ENCODE measurements at places on chromosomes 1 and 21.
A peak's percentile ranks its signal among the peaks of the same experiment; 100 is the strongest.

DNA sequence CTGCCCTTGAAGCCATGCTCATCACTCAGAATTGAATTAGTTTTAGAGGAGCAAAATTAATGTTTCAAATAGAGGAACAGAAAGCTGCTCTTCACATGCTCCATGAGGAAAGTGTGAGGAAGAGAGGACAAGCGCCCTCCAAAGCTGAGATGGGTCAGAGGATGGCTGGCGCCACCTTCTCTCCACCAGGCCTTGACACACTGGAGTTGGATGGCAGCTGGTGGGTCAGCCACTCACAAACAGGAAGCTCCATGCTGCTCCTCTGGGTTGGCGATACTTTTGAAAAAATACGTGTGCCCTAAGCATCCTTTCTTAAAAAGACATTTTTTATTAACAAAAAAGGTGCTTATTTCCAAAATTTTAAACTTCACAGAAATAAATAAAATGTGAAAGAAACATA lies 3.1 kb upstream of the CD2 start:
- no peak for DNase-seq

GRCh38 chr1:19621274-19621950 lies 22.7 kb upstream of the NBL1 start:
- DNase-seq: no peak

- DNase-seq: no peak
These were observed 141.7 kb upstream of the EDN2 start for GRCh38 chr1:41626146-41626545.

- no peak for DNase-seq
These were observed 15.9 kb downstream of the LRRC8B start for GRCh38 chr1:89540406-89540970.

DNA sequence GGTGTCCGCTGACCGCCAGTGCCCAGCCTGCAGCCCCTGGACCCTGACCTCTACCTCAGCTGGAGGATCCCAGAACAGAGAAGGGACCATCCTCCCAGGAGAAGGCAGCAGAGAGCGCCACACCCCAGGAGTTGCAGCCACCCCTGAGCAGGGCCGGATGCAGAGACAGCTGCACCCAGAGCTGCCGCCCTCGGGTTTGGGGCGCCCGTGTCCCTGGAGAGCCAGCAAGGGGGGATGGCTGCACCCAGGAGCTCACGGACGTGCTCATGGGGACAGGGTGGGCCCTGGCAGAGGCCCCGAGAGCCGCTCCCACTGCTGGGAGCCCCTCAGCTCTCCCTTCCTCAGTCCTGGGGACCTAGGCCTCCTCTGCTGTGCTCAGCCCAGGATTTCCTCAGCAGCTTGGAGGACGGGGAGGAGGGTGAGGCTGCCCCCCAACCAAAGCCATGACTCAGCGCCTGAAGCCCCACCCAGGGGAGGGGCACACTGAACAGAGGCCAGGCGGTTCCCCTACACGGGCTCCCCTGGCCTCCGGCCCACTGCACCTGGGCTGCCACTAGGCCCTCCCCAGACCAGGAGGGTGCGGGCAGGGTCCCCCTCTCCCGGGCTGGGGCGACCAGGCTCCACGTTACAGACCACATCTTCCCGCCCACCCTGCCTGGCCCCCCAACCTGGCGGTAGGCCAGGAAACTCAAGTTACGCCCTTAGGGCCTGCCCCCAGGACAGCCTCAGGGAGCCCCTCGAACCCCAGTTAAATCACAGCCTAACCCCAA lies 2.2 kb downstream of the ACAP3 start:
- DNase-seq: peak; percentile 70

GRCh38 chr1:201933840-201934430 lies 12.4 kb downstream of the LMOD1 start:
- no peak for DNase-seq

DNA sequence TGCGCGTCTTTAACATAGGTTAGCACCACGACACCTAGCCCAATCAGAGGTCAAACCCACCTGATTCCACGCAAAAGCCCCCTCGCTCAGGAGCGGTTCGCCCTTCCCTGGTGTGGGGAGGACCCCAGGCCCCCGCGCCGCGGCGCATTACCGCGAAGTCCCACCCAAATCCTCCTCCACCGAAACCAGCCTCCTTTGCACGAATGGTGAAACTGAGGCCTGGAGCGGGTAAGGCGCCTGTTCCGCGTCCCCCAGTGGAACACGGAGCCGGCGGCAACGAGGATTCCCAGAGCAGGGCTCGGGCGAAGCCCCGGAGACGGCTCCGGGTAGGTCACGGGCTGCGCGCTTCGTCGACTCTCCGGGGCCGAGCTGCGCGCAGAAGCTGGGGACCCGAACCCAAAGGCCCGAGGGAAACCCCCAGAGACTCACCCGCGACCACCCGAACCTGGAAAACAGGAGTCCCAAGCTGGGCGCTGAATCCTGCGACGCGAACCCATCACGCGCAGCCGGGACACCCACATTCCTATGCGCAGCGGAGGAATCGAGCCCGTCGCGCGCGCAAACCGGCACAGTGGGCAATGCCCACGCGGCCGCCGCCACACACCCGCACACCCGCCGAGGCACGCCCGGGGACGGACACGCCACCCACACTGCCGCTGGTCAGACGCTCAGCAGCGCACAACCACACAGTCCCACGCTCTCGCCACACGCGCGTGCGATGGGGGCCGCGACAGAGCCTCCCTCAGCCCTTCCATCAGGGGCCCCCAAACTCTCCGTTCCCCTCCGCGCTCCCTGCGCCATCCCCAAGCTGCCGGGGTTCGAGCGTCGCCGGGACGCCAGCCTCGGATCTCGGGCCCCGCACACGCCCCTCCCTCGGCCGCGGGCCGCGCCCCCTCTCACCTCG lies 507 bp downstream of the GLIS1 start:
- no peak for DNase-seq
